Stimulated activated CD8-positive, alpha-beta memory T cell treated with anti-CD3 and anti-CD28 coated beads, Interleukin-4, amount 100 ng/mL, for 1 hour (primary cell): ENCODE measurements at places on chromosomes 12 and 14.

- no peak for DNase-seq
Observed at GRCh38 chr14:93693914-93694313, 94.4 kb downstream of the PRIMA1 start.

DNA sequence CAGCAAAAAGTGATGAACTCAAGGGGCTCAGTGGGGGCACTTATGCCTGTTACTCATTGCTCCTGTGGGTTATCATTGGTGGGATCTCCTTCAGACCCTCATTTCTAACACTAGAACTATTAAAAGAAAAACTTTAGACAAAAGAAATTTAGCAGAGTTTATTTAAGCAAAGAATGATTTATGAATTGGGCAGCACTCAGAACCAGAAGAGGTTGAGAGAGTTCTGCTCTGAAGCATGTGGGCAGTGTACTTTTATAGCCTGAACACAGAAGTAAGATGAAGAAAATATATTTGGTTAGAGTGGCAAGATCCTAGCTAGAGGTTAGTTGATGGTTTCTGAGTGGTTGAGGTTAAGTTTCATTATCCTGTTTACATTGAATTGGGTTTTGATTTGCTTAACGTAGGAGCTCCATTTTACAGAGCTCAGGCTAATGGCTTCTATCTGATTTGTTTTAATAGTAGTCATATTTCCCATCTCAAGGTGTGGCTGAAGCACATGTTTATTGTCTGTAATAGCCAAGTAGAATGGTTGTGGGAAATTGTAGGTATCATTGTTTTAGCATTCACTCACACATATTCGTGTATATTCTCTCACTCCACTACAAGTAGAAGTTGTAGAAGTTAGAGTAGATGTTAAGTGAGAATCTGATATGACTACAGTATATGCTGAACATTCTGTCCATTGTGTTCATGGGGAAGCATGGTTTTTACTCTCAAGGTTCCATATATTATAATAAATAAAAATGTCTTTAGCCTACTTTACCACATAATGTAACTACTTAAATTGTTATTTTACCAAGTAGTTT lies 27.6 kb downstream of the LEMD3 start:
- no peak for DNase-seq

GRCh38 chr14:58716706-58717105 lies 78.9 kb downstream of the DACT1 start:
- no peak for DNase-seq

- DNase-seq = no peak
Observed at GRCh38 chr12:121648458-121649028, 20.9 kb downstream of the MORN3 start.

DNA sequence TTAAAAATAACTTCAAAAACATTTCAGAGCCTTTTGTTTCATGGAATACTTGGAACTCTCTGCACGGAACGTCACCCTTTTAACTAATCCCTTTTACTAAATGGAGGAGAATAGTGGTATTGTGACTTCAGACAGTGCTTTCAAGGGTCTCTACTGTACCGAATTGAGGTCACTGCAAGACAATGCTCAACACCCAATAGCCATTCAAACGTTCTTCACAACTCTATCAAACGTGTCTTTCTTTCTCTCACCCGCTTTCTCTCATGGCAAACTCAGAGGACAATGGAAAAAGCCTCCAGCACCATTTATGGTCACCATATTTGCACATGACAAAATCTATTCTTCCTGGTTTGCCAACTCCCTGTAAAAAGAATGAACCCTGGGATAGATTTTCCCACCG lies 132.1 kb upstream of the SOX5 start:
- DNase-seq = no peak

- DNase-seq = no peak
Observed at GRCh38 chr12:115693970-115694369, 583.5 kb downstream of the MED13L start.
